ENCODE measurements at places on chromosomes 7 and 10.

GRCh38 chr7:111528331-111528730 is 34.0 kb downstream of the IMMP2L start:
- DNase-seq: no peak

DNA sequence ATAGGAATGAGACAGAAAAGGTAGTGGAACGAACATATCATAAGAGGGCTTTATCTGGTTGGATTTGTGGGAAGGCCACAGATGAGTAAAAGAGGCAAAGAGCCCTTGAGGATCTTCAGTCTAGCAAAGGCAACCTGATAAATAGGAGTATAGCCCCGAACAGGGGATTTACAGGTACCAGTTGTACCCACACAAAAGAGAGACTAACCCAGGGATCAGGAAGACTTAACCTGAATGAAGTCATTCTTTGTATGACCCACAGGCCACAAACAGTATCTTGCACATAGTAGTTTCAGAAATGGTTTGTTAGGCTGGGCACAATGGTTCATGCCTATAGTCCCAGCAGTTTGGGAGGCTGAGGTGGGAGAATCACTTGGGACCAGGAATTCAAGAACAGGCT is 208.2 kb downstream of the ARHGAP21 start:
- DNase-seq: no peak

DNA sequence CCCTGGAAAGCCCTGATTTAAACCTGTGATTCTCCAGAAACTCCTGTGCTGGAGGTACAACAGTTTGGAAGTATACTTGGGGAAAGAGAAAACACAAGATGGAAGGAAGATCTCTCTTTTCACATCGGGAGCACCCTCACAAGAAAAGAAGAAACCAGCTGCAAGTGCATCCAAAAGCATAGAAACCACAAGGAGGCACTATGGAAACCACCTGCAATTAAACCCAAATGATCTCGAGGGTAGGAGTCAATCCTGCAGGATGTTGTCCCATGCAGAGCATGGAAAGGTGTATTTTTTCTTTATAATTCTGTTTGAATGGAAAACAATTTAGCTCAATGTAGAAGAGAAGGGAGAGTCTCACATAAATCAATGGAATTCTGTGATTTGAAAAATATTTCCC is 210.5 kb downstream of the TWIST1 start:
- no peak for DNase-seq

- no peak for DNase-seq
Measured at GRCh38 chr7:71133856-71134255, 1.9 kb downstream of the GALNT17 start.

DNA sequence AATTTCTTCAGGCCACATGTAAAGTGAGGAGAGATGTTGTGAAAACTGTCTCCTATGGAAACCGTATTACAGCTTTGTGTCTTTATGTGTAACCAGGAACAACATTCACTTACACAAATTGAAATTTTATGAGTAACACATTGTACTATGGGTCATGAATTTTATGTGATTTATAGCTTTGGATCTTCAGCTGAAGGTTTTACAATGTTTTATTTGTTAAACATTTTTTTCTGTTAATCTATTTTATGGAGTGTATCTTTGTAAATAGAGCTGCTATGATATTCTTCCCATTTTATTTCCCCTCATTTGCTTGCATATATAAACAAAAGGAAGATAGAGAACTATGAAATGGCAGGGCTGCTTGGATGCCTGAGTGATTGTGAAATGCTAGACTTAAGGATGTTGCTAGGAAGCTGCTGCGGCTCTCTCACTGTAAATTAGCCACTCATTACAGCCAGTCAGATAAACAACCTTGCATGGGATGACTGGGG is 104.5 kb upstream of the PCLO start:
- no peak for DNase-seq

GRCh38 chr7:129427526-129428045 is 6.6 kb upstream of the STRIP2 start:
- no peak for DNase-seq

- DNase-seq: no peak
Measured at GRCh38 chr7:27998382-27998781, 182.2 kb downstream of the JAZF1 start.

GRCh38 chr10:22615819-22616499 is 98.4 kb downstream of the PIP4K2A start:
- no peak for DNase-seq

GRCh38 chr10:16681521-16681920 is 135.7 kb downstream of the RSU1 start:
- DNase-seq: no peak

All from KG1 (cell line).